ENCODE measurements at places on chromosomes 3 and 15. TPM values are rescaled to one million over a fixed set of nuclear protein-coding genes. Genes with fewer than 3 reads are reported as not detected.

The IVD gene
- 38.4 TPM for total RNA-seq

The AGBL1 gene
- total RNA-seq, result not detected

The SELENOS gene
- 29.1 TPM for total RNA-seq

The HRG gene
- not detected for total RNA-seq

The MYH15 gene
- 0.15 TPM for total RNA-seq

DNA sequence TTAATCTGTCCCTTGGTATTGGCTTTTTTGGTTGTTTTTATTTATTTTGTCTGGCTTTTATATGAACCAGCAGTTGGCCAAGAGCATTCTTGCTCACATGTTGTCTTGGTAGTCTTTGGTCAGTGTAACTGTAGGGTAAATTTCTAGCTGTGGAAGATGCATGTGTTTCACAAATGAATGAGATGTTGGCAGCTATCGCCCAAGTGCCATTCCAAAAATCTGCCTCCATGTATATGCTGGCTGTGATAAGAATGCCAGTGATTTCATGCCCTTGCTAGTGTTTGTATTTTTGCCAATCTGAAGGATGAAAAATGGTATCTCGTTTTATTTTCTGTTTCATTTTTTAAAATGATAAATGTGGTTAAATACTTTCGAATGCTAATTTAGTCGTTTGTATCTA is 50.1 kb downstream of the TLNRD1 start:
- DNase-seq, result no peak

DNA sequence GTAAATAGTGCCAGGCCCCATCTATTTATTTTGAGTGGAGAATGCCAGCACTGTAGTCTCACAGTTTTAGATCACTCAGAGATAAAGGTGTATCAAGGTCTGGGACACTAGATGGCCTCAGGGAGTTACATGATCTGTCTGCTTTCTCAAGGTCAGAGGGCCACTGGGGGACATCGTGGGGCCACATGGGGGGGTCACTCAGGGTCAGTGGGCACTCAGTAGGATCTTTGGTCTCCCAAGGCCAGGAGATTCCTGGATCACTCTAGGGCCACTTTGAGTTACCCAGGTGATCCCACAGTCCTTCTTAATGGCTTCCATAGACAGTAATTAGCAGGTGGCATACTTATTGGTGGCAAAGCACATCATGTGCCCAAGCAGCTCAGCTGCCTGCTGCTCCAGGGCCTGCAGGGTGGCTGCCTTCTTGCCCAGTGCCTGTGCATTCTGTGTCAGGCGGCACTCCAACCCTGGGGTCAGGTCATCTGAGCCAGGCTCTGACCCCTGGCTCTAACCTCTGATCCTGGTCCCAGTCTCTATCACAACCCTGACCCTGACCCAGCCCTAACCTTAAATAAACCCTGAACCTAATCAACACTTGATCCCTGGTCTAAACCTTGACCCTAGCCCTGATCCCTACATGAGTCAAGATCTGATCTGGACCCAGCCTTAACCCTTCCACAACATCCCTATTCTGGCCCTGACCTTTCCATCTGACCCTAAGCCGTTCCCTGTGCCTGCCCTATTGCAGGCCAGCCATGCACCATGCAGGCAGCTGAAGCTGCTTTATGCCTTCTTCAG is 1.8 kb upstream of the LAMB2 start:
- DNase-seq, result no peak

- no peak for DNase-seq
These were observed 136.7 kb upstream of the CHRM5 start for GRCh38 chr15:33831646-33832045.

- no peak for DNase-seq
These were observed 84.5 kb downstream of the AQP9 start for GRCh38 chr15:58222679-58223078.

GRCh38 chr3:46485779-46486175 is 12.0 kb upstream of the RTP3 start:
- DNase-seq, result no peak
